ENCODE measurements at places on chromosomes 5 and 9. TPM values are rescaled to one million over a fixed set of nuclear protein-coding genes. Genes with fewer than 3 reads are reported as not detected.

GRCh38 chr5:157541447-157542118 lies 34.0 kb downstream of the ADAM19 start:
- DNase-seq: no peak

DNA sequence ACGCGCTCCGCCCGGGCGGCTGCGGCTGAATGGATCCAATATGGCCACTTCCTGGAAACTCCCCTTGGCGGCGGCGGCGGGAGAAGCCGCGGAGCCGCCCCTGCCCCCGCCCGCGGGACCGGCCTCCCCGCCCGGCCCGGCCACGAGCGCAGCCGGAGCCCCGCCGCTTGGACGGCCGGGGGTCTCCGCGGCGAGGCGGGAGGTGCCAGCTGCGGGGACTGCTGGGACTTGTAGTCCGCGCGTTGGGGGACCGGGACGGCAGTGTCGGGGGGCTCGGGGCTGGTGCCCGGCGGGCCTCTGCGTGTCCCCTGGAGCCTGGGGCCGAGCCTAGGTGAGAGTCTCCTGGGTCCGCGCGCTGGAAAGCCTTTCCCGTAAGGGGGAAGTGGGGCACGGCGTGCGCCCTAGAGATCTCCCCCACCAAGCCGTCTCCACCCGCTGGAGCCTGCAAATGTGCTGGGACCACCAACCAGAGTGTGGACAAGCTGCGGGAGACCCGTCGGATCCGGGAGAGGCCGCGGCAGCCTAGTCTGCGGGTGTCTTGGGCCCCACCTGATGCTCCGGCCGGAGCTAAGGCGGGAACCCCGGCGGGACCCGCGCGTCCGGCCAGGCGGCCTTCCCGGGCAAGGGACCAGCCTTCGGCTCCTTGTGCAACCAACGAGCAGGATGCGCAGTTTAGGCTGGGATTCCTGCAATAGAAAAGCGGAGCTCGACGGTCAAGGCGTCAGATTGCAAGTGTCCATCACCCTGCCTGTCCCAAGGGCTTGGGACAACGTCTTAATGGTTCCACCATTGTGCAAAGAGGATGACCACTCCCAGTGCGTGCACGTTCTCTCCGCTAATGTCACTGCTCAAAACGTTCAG lies at the start of gene SEPTIN8:
Gene SEPTIN8, minus strand, starts transcription at position 31 of the 861 bp plus-strand sequence. CDS start 102 bp downstream, outside the sequence.
- DNase-seq: no peak

DNA sequence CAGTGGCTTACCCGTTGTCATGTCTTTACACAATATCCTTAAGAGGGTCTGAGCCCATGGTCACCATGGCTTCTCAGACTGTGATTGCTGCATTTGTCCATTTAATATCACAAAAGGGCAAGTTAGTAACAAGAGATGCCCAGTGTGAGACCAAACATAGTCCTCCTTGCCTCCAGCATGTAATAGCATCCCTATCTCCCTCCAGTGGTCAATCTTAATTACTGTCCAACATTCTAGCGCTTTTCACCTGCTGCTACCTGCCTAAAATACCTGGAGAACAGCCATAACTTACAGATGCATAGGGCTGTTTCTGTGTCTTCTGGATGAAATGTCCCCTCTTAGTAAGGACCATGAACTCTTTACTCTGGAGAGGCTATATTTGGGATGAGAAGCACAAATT lies 267.2 kb upstream of the DAB2 start:
- DNase-seq: no peak

DNA sequence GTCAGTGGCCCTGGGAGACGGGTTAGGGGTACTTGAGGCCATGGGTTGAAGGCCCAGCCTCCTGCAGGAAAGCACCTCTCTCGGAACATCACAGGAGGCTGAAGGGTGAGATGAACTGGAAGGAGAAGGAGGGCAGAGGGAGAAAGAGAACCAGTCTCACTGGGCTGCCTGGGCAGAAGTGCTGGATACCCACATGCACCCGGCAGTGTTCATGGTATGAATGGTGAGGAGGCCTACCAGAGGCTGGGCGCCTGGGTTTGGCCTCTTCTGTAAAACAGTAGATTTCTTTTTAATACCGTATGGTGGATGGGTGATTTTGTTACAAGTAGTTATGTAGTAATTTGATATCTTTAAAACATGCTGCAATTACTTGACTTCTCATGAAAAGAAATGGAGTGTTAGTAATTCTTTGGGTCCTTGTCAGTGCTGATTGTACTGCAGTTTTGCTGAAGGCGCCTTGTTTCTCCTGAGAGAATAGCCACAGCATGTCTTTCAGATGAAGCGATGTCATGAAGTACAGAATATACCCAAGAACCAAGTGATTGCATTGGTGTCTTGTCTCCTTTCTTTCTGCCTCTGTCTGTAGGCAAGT lies 258.6 kb downstream of the FANCC start:
- no peak for DNase-seq

- DNase-seq: no peak
These were observed 203.7 kb upstream of the MSX2 start for GRCh38 chr5:174520420-174521396.

GRCh38 chr5:142767911-142768310 lies 2.3 kb upstream of the ARHGAP26 start:
- DNase-seq: no peak

The JAKMIP2 gene
- total RNA-seq: 0.09 TPM
